ENCODE measurements at places on chromosomes 7 and 10.
A peak's percentile ranks its signal among the peaks of the same experiment; 100 is the strongest.

GRCh38 chr10:17151716-17152115, 22.1 kb upstream of the CUBN start:
- DNase-seq: no peak

DNA sequence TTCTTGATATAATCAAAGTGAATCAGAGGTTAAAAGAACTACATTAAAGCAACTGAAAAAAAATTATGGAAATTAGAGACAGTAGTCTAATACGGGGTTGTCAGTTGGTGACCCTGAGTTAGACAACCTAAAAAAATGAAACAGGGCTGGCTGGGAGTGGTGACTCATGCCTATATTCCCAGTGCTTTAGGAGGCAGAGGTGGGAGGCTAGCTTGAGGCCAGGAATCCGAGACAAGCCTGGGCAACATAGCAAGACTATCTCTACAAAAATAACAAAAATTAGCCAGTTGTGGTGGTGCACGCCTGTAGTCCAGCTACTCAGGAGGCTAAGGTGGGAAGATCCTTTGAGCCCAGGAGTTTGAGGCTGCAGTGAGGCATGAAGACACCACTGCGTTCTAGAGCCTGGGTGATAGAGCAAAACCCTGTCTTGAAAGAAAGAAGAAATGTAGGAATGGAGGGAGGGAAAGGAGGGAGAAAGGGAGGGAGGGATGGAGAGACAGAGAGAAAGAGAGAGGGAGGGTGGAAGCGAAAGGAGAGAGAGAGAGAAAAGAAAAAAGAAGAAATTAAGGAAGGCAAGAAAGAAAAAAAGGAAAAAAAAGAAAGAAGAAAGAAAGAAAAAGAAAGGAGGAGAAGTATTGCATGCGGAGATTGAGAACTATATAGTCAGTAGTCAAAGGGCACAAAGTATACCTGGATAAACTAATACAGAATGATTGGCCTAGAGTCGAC, 166.1 kb downstream of the TPST1 start:
- DNase-seq: no peak

- DNase-seq: no peak
These were observed 32.3 kb downstream of the HSPA12A start for GRCh38 chr10:116710076-116710475.

- no peak for DNase-seq
These were observed 4.7 kb downstream of the ADARB2 start for GRCh38 chr10:1732564-1732996.

DNA sequence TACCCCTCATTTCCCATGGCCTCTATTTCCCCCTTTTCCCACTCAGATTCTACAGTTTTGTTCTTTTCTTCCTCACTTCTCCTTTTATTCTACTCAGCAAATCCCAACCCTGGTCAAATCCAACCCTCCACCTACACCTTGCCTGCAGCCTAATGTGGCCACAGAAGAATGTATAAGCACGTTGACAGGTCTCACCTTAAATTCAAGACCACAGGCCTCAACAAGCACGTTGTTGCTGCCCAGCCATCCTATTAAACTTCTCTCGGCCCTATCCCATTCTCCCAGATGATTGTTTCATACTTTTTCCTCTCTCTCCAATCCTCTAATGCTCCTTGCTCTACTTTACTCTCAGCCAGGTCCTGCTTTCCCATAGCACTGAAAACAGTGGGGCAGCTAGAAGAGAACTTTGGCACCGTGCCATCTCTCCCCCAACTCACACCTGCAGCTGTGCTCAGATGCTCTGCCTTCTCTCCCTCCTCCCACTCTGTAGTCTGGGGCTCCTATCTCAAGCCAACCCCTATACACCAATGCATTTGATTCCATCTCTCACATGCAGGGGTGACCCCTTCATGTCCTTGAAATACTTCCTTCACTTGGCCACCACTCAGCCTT, 6.8 kb upstream of the EIF3A start:
- DNase-seq: no peak

- DNase-seq: no peak
These were observed 2.6 kb downstream of the PGAM1 start for GRCh38 chr10:97428572-97428981.

GRCh38 chr7:32942415-32943251, 14.6 kb upstream of the FKBP9 start:
- DNase-seq: peak; percentile 59

DNA sequence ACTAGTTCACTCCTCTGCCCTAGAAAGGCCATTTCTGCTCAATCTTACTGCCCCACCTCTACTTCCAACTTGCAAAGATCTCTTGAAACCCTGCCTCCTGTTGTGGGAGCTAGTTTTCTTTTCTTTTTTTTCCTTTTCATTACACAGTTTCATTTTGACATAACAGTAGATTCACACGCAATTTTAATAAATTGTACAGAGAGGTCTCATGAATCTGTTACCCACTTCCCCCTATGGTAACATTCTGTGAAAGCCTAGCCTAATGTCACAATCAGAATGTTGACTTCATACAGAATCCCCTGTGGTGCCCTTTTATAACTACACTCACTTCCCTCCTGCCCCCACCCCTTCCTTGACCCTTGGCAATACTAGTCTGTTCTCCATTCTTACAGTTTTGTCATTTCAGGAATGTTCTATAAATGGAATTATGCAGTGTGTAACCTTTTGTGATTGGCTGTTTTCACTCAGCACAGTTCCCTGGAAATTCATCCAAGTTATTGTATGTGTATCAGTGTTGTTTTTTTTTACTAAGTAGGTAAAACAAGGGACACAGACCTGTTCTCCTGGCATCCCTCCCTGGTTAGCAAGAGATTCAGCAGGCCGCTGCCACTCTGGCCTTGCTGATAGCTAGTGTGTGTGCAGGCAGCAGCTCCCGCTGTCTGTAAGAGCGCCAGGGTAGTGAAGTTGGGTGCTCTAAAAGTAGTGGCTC, 21.5 kb downstream of the CHST3 start:
- no peak for DNase-seq

- DNase-seq: no peak
These were observed 369.5 kb downstream of the IPMK start for GRCh38 chr10:57898231-57898630.

GRCh38 chr7:69698109-69698825, 100.0 kb downstream of the AUTS2 start:
- no peak for DNase-seq

DNA sequence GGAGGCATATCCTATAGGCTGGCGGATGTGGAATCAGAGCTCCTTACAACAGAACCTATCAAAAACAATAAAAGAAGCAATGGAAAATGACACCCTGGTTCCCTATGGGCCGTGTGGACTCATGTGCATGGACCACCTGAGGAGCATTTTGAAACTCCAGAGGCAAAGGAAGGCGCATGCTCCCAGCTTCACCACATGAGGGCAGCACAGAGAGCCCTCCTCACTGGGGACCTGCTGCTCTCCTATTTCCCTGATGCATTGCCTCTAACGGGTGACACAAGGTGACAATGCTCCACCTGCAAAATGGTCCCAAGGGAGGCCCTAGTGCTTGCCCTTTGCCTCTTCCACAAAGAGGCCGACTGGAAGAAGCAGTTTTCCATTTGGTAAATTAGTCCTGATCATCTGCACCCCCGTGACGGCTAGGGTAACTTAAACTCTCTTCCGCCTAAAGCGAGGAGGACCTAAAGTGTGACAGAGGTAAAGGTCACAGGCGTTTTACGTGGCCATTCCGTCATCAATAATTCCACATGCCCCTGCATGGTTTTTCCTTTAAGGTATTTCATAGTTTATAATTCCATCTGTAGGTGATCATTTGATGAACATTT, 67.7 kb downstream of the GPAM start:
- peak; percentile 55 for DNase-seq

- no peak for DNase-seq
These were observed 13.8 kb downstream of the LRRN3 start for GRCh38 chr7:111104710-111105109.

GRCh38 chr10:32972929-32973328, 14.9 kb upstream of the ITGB1 start:
- no peak for DNase-seq

DNA sequence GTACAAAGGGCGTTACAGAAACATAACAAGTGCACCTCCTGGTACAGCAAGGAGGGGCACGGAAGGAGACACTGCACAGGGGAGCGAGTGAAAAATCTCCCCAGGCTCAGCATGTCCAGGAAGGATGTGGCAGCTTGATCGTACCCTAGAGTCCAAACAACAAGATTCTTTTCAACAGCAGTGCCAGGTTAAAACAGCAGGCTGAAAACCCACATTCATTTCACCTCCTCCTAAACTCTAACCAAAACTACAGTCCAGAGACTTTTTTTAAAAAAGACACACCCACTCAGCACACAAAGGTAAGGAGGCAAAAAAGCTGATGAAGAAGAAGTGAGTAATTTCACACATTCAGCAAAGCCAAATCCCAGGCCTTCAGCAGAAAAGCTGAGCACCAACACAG, 138.8 kb downstream of the SFMBT2 start:
- no peak for DNase-seq

GRCh38 chr7:68888971-68889385, 709.3 kb upstream of the AUTS2 start:
- DNase-seq: no peak

- DNase-seq: no peak
These were observed 270.0 kb downstream of the USP6NL start for GRCh38 chr10:11341283-11341960.

GRCh38 chr7:98133621-98134303, 27.1 kb downstream of the LMTK2 start:
- peak; percentile 76 for DNase-seq

DNA sequence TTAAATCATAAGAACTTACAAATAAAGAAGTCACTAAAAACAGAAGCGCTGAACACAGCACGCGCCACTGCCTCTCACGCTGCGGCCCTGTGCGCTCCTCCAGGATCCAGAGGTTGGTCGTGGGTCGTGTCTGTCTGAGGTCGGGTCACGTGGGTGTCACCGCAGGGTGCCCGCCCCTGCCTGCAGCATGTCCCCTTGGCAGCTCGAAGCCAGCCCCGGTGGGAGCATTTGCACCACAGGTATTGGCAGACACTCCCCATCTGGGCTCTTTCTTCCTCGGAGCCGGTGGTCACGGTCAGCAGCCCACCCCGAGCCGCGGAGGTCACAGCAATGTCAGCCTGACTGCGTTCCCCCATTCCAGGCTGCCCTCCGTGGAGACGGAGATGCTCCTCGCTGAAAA, 88.6 kb downstream of the PDGFA start:
- no peak for DNase-seq

DNA sequence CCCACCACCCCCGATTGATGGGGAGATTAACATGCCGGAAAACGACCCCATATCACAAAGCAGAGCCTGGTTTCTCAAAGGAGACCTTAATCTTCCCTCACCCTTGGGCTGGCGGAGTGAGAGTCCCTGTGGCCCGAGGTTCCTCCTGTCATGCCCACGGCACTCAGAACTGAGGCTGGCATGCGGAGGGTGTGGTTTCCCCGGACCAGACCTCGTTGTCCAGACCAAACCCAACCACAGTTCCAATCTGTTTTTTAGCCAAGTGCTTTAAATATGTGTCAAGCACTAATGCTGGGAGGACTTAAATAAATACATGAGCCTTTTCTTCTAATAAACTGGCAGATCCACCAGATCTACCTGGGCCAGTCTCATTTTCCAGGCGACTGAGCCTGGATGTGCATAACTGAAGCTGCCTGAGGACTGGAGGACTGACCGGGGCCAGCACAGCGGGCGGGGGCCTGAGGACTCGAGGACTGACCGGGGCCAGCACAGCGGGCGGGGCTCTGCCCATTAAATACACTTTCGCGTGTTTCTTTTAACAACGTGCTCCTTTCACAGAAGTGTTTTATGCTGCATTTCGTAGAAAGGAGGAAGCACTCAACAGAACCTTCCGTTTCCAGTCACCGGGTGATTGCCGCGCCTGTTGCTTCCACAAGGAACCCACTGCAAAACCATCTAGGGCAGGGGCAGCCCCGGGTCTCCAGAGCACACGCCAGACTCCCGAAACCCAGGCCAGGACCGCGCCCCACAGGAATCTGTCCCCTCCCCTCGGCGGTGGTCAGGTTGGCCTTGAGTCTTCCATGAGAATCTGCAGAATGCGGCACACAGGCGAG, 334.6 kb downstream of the PTPRN2 start:
- DNase-seq: no peak

- DNase-seq: peak; percentile 78
These were observed 12.5 kb upstream of the GNA12 start for GRCh38 chr7:2856388-2857169.

GRCh38 chr7:79876848-79877252, 257.8 kb upstream of the GNAI1 start:
- no peak for DNase-seq

DNA sequence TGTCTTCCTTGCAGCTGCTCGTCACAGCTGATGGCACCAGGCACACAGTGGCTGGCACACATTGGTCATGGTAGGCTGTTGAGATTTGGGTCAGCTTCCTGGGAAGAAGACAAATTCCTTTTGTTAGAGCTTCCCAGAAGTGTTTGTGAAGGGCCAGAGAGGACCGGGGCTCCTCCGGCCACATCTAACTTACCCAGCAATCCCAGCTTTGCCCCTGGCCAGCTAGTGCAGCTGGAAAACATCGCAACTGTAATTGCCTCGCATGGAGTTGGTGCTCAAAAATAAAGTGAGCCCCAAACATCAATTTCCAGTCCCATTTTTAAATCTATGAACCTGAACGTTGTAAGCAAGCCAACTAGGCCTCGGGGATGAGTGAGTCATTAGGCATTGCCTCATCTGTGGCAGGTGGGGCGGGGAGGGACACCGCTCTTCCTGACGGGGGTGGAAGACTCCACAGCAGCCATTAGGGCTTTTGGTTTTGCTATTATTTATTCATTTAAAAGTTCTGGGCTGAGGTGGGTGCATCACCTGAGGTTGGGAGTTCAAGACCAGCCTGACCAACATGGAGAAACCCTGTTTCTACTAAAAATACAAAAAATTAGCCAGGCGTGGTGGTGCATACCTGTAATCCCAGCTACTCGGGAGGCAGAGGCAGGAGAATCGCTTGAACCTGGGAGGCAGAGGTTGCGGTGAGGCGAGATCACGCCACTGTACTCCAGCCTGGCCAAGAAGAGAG, 12.4 kb downstream of the CPA5 start:
- DNase-seq: no peak

- no peak for DNase-seq
These were observed 106.6 kb downstream of the ADCY1 start for GRCh38 chr7:45680776-45681175.

GRCh38 chr10:131681656-131682055, 219.2 kb upstream of the PPP2R2D start:
- DNase-seq: no peak

DNA sequence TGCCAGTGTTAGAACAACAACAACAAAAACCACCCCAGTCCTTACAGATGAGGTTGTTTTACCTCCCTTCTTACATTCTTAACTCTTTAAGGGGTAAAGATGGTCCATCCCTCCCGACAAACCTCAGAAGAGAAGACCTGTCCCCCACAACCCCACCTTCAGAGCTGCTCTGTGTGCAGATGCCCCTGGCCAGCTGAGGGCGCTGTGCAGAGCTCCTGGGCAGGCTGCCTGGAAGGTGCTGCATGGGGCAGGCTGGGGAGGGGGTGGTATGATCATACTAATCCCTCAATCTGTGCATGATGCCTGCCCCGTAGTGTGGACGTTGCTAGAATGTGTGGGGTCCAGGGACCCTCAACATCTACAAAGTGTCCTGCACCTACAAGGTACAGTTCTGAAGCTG, 387.1 kb downstream of the INHBA start:
- no peak for DNase-seq

GRCh38 chr7:119197172-119197876, 972.8 kb downstream of the ANKRD7 start:
- no peak for DNase-seq

GRCh38 chr7:118573085-118573484, 348.6 kb downstream of the ANKRD7 start:
- DNase-seq: no peak

GRCh38 chr10:76309070-76309469, 877.6 kb downstream of the LRMDA start:
- DNase-seq: no peak

All from HepG2 (cell line).